ENCODE measurements at places on chromosomes 2 and 18.

DNA sequence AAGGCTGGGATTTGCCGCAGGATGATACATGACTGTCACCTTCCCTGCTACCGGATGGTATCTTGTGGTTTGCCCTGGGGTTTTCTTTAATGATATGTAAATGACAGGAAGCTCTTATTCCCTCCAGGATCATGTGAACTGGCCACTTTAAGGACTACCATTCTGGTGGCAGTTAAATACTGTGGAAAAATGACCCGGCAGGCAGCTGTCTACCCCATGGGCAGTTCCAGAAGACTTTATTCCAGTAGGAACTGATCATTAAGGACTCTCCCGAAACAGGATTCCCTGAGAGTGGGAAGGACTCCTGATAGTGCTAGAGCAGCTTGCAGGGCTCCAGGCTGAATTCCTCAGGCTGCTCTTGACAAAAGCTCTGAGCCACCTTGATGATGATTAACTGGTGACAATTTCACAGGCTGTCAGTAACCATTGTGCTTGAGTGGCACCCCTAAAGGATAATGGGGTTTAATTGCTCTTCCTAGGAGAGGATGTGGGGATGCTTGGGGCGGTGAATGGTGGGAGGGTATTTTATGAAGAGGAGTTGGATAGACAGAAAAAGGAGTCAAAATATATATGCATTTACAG, 212.0 kb downstream of the CPS1 start:
- DNase-seq: no peak

GRCh38 chr2:146908776-146909175, 936.1 kb upstream of the ACVR2A start:
- DNase-seq: no peak

GRCh38 chr18:48095726-48096125, 165.3 kb upstream of the SMAD2 start:
- DNase-seq: no peak

- DNase-seq: no peak
Observed at GRCh38 chr18:36663312-36663711, 165.5 kb downstream of the TPGS2 start.

GRCh38 chr2:33425161-33425560, 51.3 kb upstream of the RASGRP3 start:
- no peak for DNase-seq

DNA sequence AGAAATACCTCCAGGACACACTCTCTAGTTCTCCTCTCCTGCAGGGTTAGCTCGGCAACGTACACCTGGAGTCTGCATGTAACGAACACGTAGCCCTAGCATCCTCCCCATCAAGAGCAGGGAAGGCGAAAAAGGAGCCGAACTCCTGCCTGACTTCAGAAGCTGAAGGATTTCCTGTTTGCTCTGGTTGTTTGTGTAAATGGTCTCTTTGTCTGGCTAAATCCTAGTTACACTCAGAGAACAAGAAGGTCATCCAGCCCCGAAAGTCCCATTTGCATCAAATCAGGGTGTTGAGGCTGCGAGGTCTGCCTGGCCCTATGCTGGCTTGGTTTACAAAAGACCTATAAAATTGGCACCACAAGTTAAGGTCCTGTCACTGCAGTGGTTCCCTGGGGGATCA, 66.4 kb upstream of the POMC start:
- no peak for DNase-seq

GRCh38 chr2:205188239-205189138, 493.8 kb upstream of the NRP2 start:
- no peak for DNase-seq

DNA sequence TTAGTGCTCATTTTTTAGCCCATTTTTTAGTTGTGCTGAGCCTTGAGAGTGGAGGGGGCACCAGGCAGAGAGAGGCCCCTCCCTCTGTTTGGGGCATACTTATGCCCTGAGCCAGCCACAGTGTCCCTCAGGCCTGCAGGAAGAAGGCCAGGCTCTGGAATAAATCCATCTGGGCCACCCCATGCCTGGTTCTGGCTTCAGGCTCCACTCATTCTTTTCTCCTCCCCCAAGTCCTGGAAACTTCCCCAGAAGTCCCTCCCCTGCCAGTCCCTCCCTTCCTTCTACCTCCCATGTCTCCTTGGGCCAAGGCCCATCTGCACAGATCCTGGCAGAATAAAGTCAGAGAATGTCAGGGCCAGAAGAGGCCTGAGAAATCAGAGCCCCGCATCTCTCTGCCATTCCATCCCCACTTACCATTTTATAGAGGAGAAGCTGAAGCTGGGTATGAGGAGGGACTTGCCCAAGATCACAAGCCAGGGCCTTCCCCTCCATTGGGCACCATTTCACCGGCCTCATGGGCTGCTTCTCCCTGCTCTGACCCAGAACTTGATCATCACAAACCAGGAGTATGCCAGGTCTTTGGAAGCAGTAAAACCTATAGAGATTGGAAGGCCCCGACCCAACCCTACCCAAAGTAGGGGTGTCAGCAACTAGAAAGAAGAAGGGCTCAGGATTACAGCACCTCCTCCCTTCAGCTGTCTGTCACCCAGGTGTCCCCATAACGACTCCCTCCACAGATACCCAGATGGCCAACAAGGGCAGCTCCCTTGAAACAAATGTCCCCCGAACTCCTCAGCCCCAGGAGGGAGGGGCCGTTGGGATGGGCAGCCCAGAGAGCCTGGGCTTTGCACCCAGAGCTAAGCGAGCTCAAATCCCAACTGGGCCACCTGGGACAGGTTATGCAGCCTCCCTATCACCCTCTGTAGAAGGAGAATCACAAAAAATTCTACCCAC, 108.4 kb downstream of the POLR1A start:
- DNase-seq: no peak

Data from stimulated activated CD4-positive, alpha-beta T cell treated with anti-CD3 and anti-CD28 coated beads, TNF-alpha, amount 100 ng/mL, for 48 hours (primary cell).